Right cardiac atrium (tissue), 5 donors: ENCODE measurements at places on chromosomes 6 and 20. TPM values are rescaled to one million over a fixed set of nuclear protein-coding genes. Genes with fewer than 3 reads are reported as not detected.

GRCh38 chr6:139029470-139030227, 1.1 kb downstream of the ABRACL start:
- DNase-seq, result peak; percentile 89

GRCh38 chr6:139926711-139927110, 552.3 kb upstream of the CITED2 start:
- no peak for DNase-seq

GRCh38 chr6:133698272-133698671, 190.6 kb upstream of the TCF21 start:
- DNase-seq, result no peak

DNA sequence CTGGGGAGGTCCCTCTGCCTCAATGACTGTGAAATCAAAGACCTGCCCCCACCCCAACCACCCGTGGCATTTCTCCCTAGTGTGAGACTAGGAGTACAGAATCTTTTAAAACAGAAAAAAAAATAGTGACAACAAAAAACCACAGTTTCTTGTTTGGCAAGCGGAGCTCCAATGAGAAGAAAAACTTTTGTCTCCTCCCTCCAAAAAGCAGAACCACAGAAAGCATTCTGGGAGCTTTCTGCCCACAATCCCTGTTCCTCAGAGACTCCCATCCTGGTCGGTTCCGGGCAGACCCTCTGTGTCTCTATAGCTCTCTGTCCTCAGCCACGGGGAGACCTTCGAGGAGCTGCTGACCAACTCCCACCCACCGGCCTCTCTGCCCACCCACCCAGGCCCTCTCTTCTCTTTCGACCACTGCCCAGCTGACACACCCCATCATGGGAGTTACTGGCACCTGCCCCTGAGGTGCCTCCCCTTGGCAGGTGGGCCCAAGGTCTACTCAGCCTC, 4.9 kb downstream of the PREX1 start:
- DNase-seq, result no peak

- DNase-seq, result no peak
Measured at GRCh38 chr20:22511943-22512910, 72.1 kb downstream of the FOXA2 start.

DNA sequence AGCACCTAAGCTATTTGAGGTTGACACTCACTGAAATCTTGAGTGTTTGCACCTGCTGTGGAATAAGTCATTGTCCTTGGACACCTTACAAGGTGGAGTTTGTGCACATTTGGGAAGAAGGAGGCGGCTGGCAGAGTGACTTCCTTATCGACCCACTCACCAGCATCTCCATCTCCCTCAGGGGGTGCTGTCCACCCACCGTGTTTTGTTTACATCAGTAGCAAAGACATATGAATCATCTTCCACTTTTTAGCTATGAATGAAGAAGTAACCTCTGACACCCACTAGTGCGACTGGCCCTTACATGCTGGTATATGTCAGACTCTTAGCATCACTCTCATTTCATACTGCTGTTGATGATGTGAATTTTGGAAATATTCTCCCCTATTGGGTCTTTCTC, 119.5 kb upstream of the SGK1 start:
- no peak for DNase-seq

DNA sequence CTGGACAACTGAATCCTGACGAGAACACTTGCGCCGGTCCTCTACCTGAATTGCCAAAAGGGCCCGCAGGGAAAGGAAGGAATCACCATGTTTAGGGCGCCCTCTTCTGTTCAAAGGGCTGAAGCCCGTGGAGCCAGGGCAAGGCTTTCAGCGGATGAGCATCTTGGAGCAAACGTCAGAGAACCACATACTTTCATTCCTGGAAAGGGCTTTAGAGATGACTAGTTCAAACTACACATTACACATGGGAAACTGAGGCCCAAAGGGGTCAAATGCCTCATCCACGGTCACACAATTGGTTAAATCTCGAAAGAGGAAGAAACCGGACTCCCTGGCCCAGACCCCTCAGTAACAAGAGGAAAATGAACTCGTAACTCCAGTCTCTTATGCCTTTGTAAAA, 11.5 kb upstream of the ZNF133 start:
- DNase-seq, result peak; percentile 75

DNA sequence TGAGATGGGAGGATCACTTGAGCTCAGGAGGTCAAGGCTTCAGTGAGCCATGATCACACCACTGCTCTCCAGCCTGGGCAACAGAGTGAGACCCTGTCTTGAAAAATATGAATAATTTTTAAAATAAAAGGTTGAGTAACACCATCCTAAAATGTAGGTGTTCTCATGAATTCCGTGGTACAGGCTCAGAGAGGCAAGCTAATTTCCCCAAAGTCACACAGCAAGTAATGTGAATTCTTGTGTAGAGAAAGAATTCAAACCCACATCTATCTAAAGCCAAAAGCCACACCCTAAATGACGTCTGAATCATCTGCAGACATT, 80.5 kb downstream of the ZNF217 start:
- DNase-seq, result no peak

- DNase-seq, result no peak
Measured at GRCh38 chr6:106060167-106060566, 26.0 kb upstream of the PRDM1 start.

DNA sequence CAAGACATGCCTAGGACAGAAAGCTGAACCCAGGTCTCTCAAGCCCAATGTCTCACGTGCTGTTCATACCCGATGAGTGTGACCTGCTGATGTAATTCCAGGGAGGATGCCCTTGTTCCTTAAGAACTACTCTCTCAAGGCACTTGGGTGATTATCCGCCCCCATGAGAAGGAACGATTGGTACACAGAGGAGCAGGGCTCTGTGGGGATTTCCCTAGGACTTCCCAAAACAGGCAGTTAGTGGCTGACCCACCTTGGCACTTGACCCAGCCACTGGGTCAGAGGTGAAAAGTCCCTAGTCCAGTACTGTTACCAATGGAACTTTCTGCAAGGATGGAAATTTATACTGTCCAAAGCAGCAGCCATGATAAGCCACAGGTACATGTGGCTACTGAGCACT, 9.2 kb upstream of the BPIFB6 start:
- no peak for DNase-seq

DNA sequence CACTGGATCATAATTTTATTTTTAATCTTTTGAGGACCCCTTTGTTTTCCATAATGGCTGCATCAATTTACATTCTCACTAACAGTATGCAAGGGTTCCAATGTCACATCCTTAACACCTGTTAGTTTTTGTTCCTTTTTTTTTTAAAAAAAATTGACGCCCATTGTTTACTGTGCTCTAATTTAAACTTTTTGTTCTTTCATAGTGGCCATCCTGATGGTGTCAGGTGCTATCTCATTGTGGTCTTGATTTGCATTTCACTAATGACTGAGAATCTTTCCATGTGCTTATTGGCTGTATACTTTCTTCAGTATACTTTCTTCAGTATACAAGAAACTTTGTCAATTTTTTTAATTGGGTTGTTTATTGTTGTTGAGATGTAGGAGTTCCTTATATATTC, 347.0 kb downstream of the RNGTT start:
- no peak for DNase-seq

GRCh38 chr20:59177266-59178250, 13.9 kb downstream of the ZNF831 start:
- DNase-seq, result no peak

DNA sequence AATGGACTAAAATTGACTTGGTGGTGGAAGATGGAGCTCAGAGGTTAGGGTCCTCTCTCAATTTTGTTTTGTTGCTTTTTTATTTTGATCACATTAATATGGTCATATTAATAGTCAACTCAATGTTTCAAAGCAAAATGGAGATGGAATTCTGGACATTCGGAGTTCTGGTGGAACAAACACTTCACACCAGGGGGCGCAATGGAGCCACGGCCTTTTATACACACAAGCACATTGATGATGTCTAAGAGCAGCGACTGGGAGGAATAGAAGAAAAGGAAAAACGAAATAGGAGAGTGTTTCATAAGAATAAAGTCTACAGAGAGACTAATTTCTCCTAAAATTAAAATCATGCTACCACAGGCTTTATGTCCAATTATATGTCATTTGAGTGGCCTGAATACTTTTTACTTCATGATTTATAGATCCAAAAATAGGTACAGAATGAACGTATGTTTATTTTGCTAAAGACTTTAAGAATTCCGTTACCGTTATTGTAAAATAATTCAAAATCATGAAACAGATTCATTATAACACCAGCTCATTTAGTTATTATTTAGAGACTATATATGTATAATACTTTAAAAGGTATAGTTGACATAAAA, 197.6 kb upstream of the SASH1 start:
- peak; percentile 88 for DNase-seq

DNA sequence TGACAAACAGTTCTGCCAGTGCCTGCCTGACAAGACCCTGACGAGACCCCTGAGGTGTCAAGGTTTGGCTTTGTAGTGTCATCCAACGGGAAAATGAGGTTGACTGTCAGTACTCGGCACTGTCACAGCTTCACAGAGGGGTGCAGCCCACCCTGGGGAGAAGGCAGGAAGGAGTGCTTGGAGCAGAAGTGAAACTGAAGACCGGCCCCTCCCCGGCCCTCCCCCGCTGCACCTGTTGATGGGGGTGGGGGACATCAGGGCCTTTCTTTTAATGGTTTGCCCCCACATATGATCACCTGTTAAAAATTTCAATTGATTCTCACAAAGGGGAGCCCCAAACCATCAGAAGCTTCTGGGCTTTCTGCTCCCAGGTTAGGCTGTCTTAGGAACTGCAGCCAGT, 6.8 kb downstream of the PMEPA1 start:
- DNase-seq, result no peak

DNA sequence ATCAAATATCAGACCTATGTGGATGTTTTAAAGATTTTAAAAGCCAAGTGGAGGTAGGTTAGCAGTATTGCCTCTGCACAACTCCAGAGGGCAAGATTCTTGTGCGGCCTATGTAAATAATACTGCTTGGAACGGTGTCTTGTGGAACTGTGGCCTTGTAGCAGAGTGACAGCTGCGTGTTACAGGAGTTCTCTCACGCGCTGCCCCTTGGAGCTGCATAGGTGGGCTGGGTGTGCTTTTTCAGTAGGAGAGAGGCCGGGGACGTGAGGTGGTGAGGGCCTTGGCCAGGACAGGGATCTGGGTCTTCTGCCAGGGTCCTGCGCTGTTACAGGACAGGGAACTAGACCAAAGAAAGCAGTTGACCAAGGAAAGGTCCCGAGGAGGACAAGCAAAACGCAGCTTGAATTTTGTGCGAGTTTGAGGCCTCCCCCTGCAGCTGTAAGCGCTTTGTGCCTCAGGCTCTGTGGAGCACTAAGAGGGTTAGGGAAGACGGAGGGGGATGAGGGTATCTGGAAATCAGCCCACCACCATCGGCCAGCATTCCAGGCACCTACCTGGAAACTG, 1.5 kb downstream of the TMEM181 start:
- no peak for DNase-seq

DNA sequence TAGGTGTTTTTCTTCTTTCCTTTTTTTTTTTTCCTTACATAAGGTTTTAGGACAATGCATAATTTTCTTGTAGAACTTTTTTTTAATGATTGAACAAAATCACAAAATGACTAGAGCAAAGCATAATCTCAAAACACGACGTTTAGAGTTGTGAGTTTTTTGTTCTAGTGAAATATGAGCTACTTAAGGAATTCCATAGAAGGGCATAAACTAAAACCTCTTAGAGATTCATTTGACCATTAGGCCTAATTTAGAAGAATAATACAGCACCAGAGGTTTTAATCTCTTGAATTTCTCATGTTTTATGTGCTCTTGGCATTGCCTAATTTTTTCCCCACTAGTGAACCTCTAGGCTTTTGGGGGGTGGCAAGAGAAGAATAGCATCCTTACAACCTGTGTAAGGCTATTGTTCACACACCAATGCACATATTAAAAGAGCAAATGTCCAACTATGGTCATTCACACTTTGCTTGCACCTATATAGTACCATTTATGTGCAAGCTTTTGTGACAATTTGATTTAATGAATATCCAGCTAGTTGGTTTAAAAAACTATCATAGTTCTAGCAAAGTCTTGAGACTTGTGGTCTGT, 44.6 kb downstream of the HMGN3 start:
- DNase-seq, result no peak

- no peak for DNase-seq
Measured at GRCh38 chr6:134426623-134427022, 108.7 kb upstream of the SGK1 start.

DNA sequence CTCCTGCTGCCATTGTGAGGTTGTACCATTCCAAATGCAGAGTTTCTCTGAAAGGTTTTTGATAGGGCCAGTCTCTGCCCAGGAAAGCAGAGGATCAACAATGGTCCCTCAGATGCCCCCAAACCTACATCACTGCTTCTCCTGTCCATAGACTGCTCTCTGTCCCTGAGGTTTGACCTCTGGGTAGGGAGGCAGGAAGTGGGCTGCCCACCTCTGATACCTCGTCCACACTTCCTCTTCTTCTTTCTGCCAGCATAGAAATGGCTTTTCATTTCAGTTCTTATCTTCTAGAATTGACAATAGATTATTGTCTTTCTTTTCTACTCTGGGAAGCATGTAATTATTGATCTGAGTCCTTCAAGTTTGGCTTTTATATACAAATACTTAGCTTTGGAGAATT, 170.6 kb downstream of the TRMT11 start:
- DNase-seq, result no peak

- DNase-seq, result no peak
Measured at GRCh38 chr6:137690034-137690433, 177.0 kb upstream of the TNFAIP3 start.

DNA sequence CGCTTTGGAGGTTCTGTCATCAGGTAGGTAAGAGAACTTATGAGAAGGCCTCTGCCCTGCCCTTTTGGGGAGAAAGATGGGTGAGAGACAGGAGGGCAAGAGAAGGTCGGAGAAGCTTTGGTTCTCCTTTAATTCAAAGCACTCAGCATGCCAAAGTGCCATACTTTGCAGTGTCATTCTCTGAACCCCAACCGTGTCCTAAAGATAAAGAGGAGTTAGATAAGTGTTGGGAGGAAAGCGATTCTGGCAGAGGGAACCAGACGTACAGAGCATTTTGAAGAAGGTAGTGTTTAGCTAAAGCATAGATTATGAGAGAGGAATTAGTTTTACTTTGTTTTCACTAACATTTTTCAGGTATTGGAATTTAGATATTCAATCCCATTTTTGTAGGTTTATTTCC, 40.3 kb downstream of the NKAIN2 start:
- no peak for DNase-seq

Gene PI16
- 35.0 TPM for total RNA-seq

Gene SYCP2
- 1.8 TPM for total RNA-seq

Gene GABRR1
- total RNA-seq, result not detected

Gene PKHD1
- total RNA-seq, result not detected

Gene PBOV1
- not detected for total RNA-seq

Gene SLC16A10
- 5.0 TPM for total RNA-seq

Gene HAO1
- not detected for total RNA-seq

Gene AGER
- total RNA-seq, result 3.6 TPM

Gene SLC26A8
- 0.29 TPM for total RNA-seq

Gene HLA-DOB
- 0.20 TPM for total RNA-seq

Gene FRK
- 2.6 TPM for total RNA-seq

Gene NKX2-2
- not detected for total RNA-seq

Gene HLA-DRA
- 79.4 TPM for total RNA-seq
